Occipital lobe (tissue), 3 donors: ENCODE measurements at places on chromosomes 6 and 20. TPM values are rescaled to one million over a fixed set of nuclear protein-coding genes. Genes with fewer than 3 reads are reported as not detected.

CRISP3 gene
- total RNA-seq = 0.16 TPM

DEFB127 gene
- total RNA-seq = not detected

ASIP gene
- total RNA-seq = not detected

EBF4 gene
- 10.5 TPM for total RNA-seq

CRIP3 gene
- 3.9 TPM for total RNA-seq

C6orf15 gene
- total RNA-seq = not detected

SNAI1 gene
- not detected for total RNA-seq

PLEKHG1 gene
- 7.3 TPM for total RNA-seq

DNPH1 gene
- 16.1 TPM for total RNA-seq

ZNF831 gene
- under 0.01 TPM for total RNA-seq

OR2B3 gene
- not detected for total RNA-seq

TBX18 gene
- 7.8 TPM for total RNA-seq

IL17F gene
- total RNA-seq = not detected

HIVEP2 gene
- total RNA-seq = 114 TPM

TCP1 gene
- total RNA-seq = 336 TPM

GRM1 gene
- total RNA-seq = 22.3 TPM

CGA gene
- total RNA-seq = not detected

EZR gene
- 162 TPM for total RNA-seq

CLPSL1 gene
- total RNA-seq = not detected

BFSP1 gene
- 0.31 TPM for total RNA-seq

CYP39A1 gene
- total RNA-seq = 2.3 TPM

ADAM33 gene
- 3.6 TPM for total RNA-seq

FKBP1C gene
- 0.31 TPM for total RNA-seq

FLRT3 gene
- 27.5 TPM for total RNA-seq

MYH7B gene
- under 0.01 TPM for total RNA-seq

LSM14B gene
- 92.6 TPM for total RNA-seq

TRAPPC3L gene
- total RNA-seq = not detected
